ENCODE measurements at places on chromosomes 16 and 17.

- DNase-seq: no peak
Measured at GRCh38 chr17:80940171-80941123, 51.2 kb upstream of the CHMP6 start.

- no peak for DNase-seq
Measured at GRCh38 chr17:37802061-37802595, 57.3 kb upstream of the HNF1B start.

DNA sequence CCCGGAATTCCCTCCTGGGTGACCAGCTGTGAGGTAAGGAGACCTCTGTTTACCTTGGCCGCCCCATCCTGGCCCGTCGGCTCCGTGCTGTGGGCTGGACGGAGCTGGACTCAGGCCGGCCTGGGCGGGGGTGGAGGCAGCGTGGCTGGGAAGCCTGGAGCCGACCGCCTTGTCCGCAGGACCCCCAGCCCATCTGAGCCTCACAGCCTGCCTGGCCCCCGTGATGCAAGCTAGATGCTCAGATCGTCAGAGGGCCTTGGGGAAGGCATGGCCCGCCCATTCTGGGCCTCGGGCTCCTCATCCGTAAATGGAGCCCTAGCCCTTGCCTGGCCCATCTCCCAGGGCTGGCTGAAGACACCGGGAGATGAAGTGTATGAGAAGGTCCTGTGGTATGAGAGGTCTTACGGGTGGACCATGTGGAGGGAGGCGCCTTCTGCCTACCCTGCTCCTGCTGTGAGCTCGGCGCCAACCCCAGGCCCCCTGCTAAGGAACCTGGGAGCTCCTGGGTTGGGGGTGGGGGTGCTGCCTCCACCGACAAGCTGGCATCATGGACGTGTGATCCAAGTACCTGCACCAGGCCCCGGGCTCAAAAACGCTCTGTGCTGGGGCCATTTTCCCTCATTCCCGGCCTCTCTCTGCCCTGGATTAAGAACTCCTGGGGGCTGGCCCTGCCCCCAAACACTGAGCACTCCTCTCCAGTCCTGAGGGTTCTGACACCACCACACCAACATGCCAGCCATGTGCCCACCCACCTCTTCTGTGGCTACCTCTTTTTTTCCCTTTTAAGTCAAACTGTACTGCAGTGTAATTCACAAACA, 5.4 kb upstream of the P2RX1 start:
- DNase-seq: no peak

DNA sequence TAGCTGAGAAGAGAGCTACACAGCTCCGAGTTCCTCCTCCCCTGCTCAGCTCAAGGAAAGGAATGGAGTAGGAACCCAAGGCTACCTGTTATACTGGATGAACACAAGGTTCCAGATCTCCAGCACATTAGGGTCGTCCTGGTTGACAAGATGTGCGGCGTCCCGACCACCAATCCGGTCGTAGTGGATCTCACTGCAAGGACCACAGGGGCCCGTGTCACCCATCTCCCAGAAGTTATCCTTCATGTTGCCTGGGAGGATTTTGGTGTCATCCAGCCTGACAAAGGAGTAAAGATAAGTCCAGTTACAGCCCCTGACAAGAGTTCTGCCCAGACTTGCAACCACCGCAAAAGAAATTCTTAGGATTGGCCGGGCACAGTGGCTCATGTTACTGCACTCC, 17.6 kb downstream of the AARS1 start:
- DNase-seq: no peak
